ENCODE measurements at places on chromosomes 7 and 10.

- DNase-seq = no peak
These were observed at the start of gene AUTS2 for GRCh38 chr7:69598081-69598486. AUTS2 (plus strand) TSS chr7:69598475; CDS start chr7:69599654, 1,179 bp downstream.

- no peak for DNase-seq
These were observed 60.3 kb downstream of the NEUROG3 start for GRCh38 chr10:69512901-69513300.

- DNase-seq = no peak
These were observed 9.7 kb downstream of the CFAP46 start for GRCh38 chr10:132932461-132933307.

DNA sequence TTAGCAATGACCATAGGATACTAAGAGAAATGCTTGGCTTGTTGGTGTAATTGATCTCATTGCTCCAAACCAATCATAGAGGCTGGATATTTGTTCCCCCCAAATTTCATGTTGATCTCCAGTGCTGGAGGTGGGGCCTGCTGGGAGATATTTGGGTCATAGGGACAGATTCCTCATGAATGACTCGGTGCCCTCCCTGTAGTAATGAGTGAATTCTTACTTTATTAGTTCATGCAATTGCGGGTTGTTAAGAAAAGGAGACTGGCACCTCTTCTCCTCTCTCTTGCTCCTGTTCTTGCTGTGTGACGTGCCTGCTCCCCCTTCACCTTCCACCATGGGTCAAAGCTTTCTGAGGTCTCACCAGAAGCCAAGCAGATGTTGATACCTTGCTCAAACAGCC is 630.1 kb downstream of the CALN1 start:
- DNase-seq = no peak

- DNase-seq = no peak
These were observed 378 bp upstream of the INPP5F start for GRCh38 chr10:119725517-119725827.

DNA sequence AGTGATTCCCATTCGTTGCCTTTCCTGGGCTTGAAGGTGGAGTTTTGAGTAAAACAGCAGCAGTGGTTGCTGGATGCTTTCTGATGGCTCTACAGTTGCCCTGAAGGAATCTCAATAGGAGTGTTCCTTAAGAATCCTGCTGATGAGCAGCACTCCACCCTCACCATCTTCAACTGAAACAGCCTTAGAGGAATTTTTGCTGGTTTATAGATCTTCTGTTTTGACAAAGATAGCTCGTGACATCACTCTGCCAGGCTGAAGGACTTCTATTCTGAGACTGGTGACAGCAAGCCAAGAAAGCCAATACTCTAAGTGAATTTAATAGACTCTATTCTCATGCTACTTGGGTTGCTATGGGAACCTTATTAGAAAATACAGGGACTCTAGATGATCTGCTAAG is 1014.7 kb downstream of the NRG3 start:
- DNase-seq = no peak

DNA sequence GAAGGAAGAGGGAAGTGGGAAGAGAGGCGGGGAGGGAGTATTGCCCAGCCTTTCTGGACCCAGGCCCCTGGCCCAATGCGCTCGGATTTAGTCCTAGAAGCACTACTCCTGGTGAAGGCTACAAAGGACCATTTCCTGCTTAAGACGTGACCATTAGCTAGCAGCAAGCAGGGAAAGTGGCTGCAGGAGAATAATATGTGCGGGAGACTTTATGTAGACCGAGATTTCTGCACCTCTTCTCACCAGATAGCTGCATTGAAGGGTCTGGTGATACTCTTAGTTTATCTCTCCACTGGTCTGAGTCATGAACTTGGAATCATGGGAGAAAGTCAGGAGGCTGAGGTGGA is 3.1 kb downstream of the VAX1 start:
- no peak for DNase-seq

GRCh38 chr10:83492004-83492403 is 647.3 kb upstream of the GHITM start:
- no peak for DNase-seq

DNA sequence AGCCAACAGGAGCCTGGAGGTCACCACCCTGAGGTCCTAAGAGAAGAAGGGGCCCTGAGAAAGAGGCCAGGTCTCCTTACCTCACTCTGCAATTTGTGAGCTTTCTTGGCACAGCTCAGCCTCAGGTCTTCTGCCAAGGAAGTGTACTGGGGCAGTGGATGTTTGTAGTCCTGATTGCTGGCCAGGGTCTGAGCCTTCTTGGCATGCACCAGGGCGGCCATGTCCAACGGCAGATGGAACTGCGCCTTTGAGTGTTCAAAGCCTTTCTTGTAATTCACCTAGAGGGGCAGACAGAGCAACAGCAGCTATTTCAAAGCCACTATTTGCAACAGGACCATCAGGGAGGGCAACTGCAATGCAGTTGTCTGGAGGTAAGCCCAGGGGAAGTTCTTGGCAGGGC is 51.7 kb downstream of the NRAP start:
- DNase-seq = no peak

DNA sequence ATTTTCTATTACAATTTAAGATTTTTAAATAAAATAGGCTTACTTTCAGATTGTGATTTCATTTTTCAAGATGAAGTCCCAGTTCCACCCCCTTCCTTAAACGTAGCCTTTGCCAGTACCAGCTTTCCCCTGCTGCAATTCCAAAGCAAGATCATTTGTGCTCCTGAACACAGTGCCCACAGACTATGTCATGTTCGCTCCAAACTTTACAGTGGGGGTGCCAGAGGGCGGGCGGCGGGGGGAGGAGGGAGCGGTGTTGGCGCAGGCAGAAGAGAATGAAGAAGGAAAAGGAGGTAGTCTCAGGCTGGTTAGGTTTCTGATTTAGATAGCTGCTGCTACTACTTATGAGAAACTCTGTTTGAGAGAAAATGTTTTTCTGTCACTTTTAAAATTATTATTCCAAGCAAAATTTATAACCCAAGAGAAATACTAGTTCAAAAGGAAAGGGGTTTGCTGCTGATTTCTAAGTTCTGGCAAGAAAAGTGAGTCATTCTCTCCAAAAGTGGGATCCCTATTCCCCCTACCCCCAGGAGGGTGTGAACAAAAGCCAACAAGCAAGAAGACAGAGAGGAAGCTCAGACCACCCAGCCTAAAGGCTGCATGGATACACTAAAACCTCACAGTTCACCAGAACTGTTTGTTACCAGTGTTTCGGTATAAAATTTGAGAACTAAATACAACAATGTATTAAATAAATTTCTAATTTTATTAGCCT is 109.6 kb downstream of the SRPK2 start:
- no peak for DNase-seq

DNA sequence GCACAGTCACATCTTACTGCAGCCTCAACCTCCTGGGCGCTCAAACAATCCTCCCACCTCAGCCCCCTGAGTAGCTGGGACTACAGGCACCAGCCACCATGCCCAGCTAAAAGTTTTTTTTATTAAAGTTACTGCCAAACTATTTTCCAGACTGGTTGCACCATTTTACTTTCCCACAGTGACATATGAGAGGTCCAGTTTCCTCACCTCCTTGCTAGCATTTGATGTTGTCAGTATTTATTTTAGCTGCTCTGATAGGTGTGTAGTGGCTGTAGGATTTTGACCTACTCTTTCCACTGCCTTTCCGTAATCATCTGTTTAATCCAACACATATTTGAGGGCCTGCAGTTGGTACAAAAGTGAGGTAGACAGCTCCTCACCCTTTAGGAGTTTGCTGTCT is 5.4 kb upstream of the UBE3C start:
- no peak for DNase-seq

DNA sequence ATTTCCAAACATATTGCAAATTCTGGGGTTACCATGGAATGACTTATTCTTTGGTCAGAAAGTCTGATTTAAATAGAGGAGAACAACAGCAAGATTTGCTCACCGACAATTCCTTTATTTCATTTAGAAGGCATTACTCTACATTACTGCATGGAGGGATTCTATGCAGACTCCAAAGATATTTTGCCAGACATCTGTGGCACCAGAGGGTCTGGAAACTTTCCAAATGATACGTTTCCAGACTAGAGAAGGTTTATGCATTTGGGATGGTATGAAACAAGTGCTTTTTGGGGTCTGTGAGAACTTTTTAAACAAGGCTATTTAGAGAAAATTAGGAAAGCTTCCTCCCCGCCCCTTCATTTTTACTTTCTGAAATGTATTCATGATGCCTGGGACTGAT is 125.3 kb downstream of the SAMD9 start:
- DNase-seq = no peak
